ENCODE measurements at places on chromosomes 2 and 18.

GRCh38 chr2:38598200-38598990, 4.3 kb downstream of the HNRNPLL start:
- no peak for DNase-seq

GRCh38 chr2:164560181-164560792, 61.0 kb downstream of the GRB14 start:
- DNase-seq = no peak

DNA sequence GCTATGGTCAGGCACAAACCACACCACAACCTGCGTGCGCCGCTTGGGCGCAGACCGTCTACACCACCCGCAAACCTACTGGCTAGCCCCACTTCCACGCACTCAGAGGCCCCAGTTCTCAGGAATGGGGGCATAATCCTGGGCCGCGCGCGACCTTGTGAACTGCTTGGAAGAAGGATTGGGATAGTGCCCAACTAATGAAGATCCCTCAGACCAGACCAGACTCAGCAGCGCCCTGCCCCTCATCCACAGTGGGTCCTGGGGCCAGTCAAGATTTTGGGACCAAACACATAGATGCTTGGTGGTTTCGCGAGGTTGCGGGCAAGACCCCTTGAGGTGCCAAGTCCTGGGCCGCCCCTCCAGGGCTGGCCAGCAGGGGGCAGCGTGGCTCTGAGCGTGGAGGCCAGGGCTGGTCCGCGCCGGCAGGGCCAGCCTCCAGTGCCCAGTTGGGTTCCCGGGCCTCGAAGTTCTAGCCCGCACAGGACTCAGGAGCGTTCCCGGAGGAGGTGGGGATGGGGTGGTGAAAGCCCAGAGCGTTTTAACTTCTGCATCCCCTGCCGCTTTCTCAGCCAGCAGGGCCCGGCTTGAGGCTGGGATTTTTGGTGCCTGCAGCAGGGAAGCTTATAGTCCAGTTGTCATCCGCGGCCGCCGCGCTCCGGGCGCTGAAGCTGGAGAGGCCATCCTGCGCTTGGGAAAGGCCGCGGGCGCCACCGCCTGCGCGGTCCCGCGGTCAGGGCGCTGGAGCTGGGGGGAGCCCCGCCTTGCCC, 8.3 kb downstream of the OSR1 start:
- DNase-seq = peak; percentile 69

DNA sequence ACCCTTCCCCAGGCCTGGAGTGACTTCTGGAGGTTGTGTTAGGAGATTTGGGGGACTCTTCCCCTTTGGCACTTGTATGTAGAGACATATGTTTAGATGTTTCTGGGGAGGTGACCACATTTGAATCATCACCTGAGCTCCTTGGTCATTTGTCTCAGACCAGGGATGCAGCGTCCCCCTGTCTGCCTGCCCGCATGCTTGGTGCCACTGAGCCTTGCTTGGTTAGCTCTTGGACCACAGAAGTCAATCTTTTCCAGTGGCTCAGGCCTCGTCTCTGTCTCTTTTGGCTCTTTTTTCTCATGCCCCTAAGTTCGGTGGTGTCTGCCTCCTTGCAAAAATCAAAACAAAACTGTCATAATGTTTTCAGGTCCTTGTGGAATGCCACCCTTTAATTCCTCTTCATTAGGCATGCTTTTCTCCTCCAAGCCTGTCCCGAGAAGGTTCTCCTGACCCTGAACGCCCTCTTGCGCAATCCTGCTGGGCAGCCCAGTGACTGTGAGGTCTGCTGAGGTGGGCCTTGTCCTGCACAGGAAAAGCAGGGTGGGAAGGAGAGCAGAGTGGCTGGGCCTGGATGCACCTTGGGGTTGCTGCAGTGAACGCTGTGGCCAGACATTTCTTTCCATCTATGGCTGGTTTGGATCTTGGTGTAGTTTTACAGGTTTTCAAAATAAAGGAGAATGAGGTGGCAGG, 24.9 kb downstream of the GLI2 start:
- DNase-seq = no peak

DNA sequence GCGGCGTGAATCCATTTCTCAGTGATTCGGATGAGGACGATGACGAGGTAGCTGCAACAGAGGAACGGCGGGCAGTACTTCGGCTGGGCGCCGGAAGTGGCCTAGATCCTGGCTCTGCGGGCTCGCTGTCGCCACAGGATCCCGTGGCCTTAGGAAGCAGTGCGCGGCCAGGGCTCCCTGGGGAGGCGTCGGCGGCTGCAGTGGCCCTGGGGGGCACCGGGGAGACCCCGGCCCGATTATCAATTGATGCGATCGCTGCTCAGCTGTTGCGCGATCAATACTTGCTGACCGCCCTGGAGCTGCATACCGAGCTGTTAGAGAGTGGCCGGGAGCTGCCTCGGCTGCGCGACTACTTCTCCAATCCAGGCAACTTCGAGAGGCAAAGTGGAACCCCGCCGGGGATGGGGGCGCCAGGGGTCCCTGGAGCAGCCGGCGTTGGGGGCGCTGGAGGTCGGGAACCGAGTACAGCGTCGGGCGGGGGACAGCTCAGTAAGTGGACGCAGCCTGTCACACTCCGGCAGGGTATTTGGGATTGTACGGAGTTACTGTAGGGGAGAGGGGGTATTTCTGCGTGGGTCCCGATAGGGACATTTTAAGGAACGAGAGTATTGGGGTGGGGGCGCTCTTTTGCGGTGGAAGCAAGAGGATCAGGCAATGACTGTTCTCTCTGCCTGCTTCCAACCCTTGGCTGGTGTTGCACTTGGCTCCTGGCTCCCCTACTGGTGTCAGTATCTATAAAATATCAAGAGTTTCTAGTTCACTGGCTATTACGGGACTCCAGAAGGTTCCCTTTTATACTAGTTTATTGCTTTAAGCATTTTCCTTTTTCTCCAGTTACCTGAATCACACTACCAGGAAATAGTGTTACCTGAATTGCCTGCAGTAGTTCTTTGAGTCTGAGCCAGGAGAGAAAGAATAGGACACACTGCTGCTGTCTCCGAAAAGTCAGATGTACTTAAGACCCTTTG, 772 bp downstream of the RELCH start:
- peak; percentile 22 for DNase-seq

DNA sequence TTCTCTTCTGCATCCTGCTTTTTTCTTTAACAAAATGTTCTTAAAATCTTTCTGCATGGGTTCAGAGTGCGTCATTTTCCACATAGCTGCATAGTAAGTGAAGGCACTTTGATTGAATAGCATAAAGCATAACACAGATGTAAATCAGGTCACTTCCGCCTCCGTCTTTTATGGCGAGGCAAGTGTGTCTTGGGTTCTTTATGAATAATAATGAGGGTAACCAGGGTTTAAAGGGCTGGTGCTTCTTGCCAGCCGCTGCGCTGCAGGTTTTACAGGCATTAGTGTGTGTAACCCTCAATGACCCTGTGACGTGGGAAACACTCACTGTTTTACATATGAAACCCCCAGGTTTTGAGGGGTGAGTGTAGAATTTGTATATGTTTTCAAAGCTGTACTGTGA, 164.2 kb downstream of the MYT1L start:
- DNase-seq = no peak

- DNase-seq = no peak
Observed at GRCh38 chr18:741931-742512, 29.6 kb upstream of the ENOSF1 start.

GRCh38 chr2:241639385-241639784, 1.9 kb downstream of the ATG4B start:
- DNase-seq = no peak

DNA sequence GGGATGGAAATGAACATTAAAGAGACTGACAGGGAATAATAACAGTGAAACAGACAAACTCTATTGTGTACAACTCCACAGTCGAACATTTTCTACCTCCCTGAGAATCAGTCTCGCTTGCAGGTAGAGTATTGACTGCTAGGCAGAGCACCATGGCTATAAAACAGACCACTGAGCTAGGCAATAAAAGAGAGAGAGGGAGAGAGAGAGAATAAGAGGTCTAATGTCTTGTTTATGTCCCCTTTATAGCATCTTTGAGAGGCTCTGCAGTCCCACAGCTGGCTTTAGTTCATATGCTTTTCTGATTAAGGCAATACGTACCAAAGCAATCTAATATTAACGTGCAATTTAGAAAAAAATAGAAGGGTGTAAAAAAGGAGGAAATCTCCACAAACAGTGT, 652.6 kb downstream of the NRXN1 start:
- DNase-seq = no peak

DNA sequence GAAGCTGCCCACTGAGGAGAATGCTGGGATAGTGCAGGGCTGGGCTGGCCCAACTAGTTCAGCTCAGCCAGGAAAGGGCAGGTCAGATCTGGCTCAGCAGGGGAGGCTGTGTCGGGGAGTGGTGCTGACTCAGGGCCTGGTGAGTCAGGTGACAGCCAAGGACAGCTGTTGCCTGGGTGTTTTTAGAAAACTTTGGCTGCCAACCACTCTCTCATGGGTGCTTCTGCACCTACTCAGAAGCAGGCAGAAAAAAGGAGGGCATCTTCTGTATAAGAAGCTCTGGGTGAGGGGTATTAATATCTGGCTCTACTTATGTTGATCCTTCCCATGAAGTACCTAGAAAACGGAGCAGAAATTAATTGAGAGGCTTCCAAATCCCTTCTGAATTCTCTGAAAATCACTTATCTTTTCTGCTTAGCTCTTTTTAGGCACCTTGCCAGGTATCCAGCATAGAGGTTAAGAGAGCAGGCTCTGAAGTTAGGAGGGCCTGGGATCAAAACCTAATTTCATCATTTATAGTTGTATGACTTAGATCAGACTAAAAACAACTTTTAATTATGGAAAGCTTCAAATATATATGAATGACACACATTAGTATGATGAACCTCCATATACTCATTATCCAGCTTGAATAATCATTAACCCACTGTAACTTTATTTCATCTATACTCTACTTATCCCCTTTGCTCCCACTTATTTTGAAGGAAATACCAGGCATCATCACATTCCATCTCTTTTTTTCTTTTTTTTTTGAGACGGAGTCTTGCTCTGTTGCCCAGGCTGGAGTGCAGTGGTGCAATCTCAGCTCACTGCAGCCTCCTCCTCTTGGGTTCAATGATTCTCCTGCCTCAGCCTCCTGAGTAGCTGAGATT, 15.5 kb upstream of the RAB10 start:
- no peak for DNase-seq

GRCh38 chr2:11371092-11371937, 26.9 kb upstream of the ROCK2 start:
- no peak for DNase-seq

DNA sequence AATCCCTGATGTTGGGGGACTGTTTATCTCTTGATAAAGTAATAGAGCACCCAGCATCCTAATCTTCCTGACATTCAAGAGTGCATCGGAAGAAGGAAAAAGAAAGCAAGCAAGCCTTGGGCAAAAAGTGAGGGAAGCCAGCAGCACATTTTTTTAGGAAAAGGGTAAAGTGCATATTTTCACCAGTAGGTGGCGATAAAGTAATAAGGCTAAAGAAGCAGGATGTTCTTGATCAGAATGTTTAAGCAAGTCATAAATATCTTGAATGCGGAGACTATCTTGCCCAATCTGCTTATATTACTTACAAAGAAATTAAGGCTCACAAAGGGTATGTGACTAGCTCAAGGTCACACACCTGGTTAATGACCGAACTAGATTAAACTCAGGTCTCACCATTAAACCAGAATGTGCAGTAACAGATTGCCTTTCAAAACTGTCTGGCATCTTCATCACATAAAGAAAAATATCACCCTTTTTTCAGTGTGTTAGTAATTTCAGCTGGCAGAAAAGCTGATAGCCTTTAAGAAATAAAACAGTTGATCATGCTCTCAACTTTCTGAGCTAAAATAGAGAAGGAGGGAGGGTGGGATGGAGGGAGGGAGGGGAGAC, 83.8 kb downstream of the VIT start:
- no peak for DNase-seq

DNA sequence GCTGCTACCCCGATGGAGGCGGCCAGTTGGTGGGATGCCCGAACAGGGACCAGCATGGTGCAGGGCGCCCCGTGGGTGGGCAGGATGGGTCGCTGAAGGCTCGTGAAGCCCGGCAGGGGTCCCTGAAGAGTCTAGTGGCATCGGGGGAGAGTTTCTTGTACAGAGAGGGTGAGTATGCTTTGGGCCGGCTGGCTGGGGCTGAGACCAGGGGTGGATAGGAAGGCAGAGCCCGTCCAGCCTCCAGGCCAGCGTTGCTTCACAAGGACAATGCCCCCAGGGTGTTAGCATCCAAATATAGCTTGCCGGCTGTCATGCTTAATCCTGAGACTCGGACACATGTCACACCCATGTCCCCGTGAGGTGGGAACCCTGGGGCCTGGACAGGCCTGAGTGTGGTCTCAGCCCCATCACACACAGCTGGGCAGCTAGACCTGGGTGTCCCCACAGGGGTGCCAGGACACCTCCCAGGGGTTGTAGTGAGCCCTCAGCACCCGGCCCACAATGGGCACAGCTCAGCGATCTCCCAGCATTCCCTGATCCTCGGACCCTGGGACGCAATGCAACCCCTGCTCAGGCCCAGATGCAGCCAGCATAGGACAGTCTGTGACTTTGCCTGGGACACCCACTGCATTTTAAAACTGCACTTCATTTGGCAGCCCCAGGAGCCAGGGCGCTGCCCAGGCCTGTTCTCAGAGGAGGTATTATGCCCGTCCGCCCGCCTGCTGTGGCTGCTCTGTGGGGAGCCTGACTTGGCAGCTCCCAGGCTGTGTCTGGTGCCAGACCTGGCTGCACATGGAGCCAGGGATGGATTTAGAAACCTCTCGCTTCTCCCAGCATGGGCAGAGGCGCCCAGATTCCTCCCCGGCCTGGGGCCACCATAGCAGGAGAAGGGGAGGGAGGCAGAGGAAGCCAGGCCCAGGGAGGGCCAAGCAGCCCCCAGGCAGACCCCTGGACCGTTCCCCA, 36.4 kb downstream of the RAMP1 start:
- no peak for DNase-seq

GRCh38 chr2:18057657-18058056, 179.2 kb downstream of the KCNS3 start:
- DNase-seq = no peak

GRCh38 chr2:226797989-226798421, 1.6 kb downstream of the IRS1 start:
- DNase-seq = no peak

DNA sequence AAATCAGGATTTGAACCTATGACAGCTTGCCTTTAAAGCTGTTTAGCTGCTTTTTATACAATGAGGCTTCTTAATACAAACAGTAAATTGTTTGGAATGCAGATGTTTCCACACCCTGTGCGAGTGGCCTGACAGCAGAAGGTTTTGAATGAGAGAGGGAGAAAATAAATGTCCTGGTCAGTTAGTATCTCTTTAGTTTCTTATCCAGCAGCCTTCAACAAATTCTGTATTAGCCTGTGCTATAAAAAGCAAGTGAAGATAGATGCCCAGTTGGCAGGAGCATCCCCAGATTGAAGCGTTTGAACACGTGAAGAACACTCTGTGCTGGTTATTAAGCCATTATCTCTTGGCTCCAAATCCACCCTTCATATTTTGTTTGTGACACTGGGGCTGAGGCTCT, 70.6 kb downstream of the CERS6 start:
- DNase-seq = no peak

DNA sequence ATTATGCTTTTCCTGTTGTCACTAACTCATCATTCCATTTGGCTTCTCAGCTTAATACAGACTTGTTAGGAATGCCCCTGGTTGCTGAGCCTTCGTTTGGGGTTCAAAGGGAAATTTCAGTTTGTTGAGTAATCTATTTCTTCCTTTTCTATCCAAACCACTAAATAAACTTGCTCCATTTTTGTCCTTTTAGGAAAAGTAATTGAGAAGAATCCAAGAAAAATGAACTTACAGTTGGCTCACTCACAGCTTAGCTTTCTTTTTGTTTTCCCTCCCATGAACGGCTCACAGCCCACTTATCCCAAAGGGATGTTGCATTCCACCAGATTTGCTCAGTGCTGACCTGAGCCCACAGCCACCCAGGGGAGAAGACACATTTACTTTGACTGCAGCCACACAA, 73.9 kb downstream of the SOX11 start:
- no peak for DNase-seq

GRCh38 chr2:239351687-239352086, 49.1 kb downstream of the HDAC4 start:
- no peak for DNase-seq

Data from CD8-positive, alpha-beta T cell (primary cell).